Colonic mucosa (tissue), 4 donors: ENCODE measurements at places on chromosomes 7 and 10.

GRCh38 chr10:78229489-78229888, 195.8 kb downstream of the RPS24 start:
- no peaks in the 10 kb centered on the region for H3K4me1 ChIP-seq
- DNase-seq: no peak
- H3K36me3 ChIP-seq: no peaks in the 10 kb centered on the region
- no peaks in the 10 kb centered on the region for H3K27me3 ChIP-seq
- H3K27ac ChIP-seq: no peak overlapping the region

DNA sequence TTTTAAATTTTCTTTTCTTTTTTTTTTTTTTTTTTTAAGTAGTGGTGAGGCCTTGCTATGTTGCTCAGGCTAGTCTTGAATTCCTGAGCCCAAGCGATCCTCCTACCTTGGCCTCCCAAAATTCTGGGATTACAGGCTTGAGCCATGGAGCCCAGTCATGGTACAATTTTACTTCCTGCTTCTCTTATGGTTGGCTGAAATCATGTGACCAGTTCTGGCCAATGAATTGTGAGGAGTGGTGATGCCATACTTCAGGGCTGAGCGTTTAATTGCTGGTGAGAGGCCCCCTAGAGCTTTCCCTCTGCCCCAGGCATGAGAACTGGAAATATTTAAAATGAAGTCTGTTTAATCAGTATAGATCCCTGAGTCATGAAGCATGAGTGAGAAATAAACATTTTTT, 22.2 kb upstream of the BAIAP2L1 start:
- H3K27ac ChIP-seq: no peak overlapping the region
- no peak for DNase-seq
- no peak overlapping the region for H3K4me3 ChIP-seq
- no peaks in the 10 kb centered on the region for H3K36me3 ChIP-seq
- H3K27me3 ChIP-seq: no peaks in the 10 kb centered on the region

GRCh38 chr7:93028610-93029009, 89.2 kb downstream of the SAMD9 start:
- no peak for DNase-seq
- H3K27me3 ChIP-seq: no peaks in the 10 kb centered on the region
- H3K4me1 ChIP-seq: no peaks in the 10 kb centered on the region

GRCh38 chr7:106954840-106955239, 89.7 kb upstream of the PRKAR2B start:
- H3K4me3 ChIP-seq: no peak overlapping the region
- no peaks in the 10 kb centered on the region for H3K27me3 ChIP-seq
- H3K4me1 ChIP-seq: no peaks in the 10 kb centered on the region
- H3K36me3 ChIP-seq: no peaks in the 10 kb centered on the region
- no peak overlapping the region for H3K27ac ChIP-seq
- no peak for DNase-seq

GRCh38 chr7:5661942-5662341, 119.5 kb downstream of the RNF216 start:
- H3K27me3 ChIP-seq: no peaks in the 10 kb centered on the region
- no peak overlapping the region for H3K27ac ChIP-seq
- H3K4me1 ChIP-seq: no peaks in the 10 kb centered on the region
- no peak for DNase-seq
- H3K4me3 ChIP-seq: no peak overlapping the region

GRCh38 chr7:368651-369475, 78.9 kb downstream of the FOXL3 start:
- no peak overlapping the region for H3K27ac ChIP-seq
- H3K27me3 ChIP-seq: no peaks in the 10 kb centered on the region
- H3K36me3 ChIP-seq: no peaks in the 10 kb centered on the region
- H3K4me3 ChIP-seq: no peak overlapping the region
- peaks cover 10% of the 10 kb centered on the region for H3K4me1 ChIP-seq
- DNase-seq: no peak

DNA sequence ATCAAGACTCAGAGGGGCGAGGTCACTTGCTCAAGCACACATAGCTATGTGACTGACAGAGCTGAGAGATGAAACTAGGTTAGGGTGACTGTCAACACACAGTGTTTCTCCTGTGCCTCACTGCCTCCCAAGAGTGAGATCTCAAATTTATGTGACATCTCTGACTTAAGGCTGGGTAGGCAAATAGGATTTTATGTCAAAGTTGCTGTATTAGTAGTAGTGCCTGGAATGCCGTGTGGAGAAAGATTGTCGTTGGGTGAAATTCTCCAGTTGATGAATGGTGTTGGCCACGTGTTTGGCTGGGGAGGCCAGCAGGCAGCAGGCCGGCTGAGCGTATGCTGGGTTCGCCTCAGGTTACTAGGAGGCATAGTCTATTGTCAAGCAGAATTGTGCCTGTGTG, 148.3 kb upstream of the BMPER start:
- no peak overlapping the region for H3K4me3 ChIP-seq
- no peaks in the 10 kb centered on the region for H3K36me3 ChIP-seq
- no peak overlapping the region for H3K27ac ChIP-seq
- no peaks in the 10 kb centered on the region for H3K27me3 ChIP-seq

GRCh38 chr10:6185039-6185716, 17.6 kb upstream of the PFKFB3 start:
- H3K36me3 ChIP-seq: no peaks in the 10 kb centered on the region
- peaks cover 5% of the 10 kb centered on the region for H3K4me1 ChIP-seq
- H3K4me3 ChIP-seq: no peak overlapping the region
- DNase-seq: no peak

DNA sequence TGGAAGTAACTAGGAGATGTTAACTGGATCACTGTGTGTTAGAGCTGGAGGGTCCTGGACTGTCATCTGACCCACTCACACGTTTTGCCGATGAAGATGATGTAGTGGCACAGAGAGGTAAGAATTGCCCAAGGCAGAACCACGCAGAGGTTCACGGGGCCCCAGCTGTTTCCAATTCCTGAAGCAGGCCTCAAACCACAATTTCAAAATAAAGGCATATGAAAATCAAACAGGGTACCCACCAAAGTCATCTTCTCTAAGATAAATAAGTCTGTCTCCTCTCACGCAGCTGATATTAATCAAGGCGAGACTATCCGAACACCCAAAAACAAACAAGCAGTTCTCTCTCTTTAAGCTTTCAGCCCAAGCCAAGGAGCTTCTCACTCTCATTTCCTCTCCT, 113.3 kb upstream of the JCAD start:
- no peaks in the 10 kb centered on the region for H3K36me3 ChIP-seq
- H3K27ac ChIP-seq: no peak overlapping the region

DNA sequence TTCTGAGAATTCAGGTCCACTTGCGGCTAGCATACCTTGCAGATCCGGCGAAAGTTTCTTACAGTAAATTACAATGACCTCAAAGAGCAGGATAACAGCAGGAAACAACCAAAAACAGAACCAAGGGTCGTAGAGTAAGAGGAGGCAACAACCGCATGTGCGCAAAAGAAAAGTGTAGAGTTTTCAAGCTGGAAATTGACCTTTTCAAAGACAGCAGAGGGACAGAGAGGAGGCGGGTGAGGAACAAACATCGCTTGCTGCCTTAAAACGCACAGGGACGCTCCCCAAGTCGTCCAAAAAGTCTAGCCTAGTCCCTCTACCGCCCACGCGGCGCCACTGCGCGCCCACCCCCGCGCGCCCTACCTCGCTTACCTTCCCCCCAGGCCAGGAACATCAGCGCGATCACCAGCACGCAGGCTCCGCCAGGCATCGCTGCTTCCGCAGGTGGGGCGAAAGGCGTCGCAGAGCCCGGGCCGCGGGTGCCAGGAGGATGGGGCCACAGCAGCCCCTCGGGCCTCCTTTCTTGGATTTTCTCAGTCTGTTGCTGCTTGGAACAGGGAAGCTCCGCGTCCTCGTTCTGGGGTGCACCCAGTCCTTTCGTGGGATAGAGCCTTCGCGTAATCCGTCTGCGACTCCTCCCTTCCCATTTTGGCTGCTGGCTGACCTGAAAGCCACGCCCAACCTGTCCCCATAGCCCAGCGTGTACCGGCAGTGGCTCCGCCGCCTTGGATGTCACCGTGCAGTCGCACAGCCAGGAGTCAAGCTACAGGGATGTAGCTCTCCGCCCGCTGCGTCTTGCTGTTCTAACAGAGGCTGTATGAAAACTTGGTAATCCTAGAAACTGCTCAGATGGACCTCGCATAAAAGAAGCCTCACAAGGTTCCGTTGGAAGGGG, at the start of gene VWDE:
Gene VWDE, minus strand, starts transcription at position 579 of the 895 bp plus-strand sequence. Its CDS starts 149 bp downstream, at position 430.
- DNase-seq: peak; percentile 54
- no peaks in the 10 kb centered on the region for H3K4me1 ChIP-seq
- no peaks in the 10 kb centered on the region for H3K27me3 ChIP-seq
- peak within 1 kb of the TSS; percentile 46 for H3K4me3 ChIP-seq
- H3K27ac ChIP-seq: no peak within 1 kb of the TSS
- no peaks in the 10 kb centered on the region for H3K36me3 ChIP-seq

GRCh38 chr7:148727501-148728278, 29.0 kb downstream of the CUL1 start:
- no peak overlapping the region for H3K4me3 ChIP-seq
- H3K27ac ChIP-seq: no peak overlapping the region

GRCh38 chr10:5469353-5470061, 29.9 kb downstream of the CALML5 start:
- H3K4me3 ChIP-seq: no peak overlapping the region
- H3K27ac ChIP-seq: no peak overlapping the region
- no peaks in the 10 kb centered on the region for H3K36me3 ChIP-seq
- H3K4me1 ChIP-seq: peaks cover 15% of the 10 kb centered on the region

DNA sequence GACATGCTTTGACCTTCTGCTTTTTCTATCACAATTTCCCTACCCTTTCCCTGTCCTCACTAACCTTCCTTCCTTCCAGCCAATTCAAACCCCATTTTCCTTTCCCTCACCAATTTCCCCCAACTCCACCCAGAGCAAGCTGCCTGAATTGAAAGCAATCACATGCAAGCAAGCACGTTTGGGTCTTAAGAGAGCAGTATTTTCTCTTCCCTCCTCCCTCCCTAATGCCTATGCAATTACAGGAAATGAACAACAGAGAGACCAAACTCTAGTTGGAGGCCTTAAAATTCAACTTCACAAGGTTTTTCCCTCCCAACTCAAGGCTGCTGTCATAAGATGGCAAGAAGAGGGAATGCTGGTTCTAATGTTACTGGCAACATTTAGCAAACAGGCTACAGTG, 117.2 kb downstream of the MYOF start:
- H3K27ac ChIP-seq: no peak overlapping the region
- no peaks in the 10 kb centered on the region for H3K27me3 ChIP-seq
- no peak overlapping the region for H3K4me3 ChIP-seq
- DNase-seq: no peak

GRCh38 chr7:2521341-2521745, 1.8 kb downstream of the LFNG start:
- no peaks in the 10 kb centered on the region for H3K27me3 ChIP-seq
- peaks cover 30% of the 10 kb centered on the region for H3K4me1 ChIP-seq
- H3K36me3 ChIP-seq: no peaks in the 10 kb centered on the region
- peak overlapping the region; percentile 82 for H3K27ac ChIP-seq
- H3K4me3 ChIP-seq: peak overlapping the region; percentile 53

- no peaks in the 10 kb centered on the region for H3K4me1 ChIP-seq
- H3K27ac ChIP-seq: no peak overlapping the region
- DNase-seq: no peak
- H3K4me3 ChIP-seq: no peak overlapping the region
- no peaks in the 10 kb centered on the region for H3K36me3 ChIP-seq
These were observed 9.5 kb upstream of the TBX20 start for GRCh38 chr7:35263396-35263795.
